ENCODE measurements at places on chromosomes 5 and 9.

GRCh38 chr5:66454186-66455078 is 141.8 kb upstream of the MAST4 start:
- no peak for DNase-seq

DNA sequence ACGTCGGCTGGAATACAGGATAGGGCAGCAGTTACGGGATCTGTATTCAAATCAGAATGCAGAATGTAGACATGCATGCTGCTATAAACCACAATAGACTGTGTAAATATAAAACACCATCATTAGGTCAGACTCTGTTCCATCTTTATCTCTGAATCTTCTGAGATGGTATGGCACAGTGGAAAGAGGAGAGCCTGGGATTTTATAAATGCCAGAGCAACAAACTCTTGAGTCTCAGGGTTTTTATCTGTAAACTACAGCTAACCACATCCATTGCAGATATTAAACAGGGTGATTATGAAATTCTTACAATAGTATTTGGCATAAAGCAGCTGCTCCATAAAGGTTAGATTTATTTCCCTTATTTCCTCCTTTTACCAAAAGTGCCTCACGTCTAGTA is 108.7 kb downstream of the ZDHHC21 start:
- DNase-seq: no peak

DNA sequence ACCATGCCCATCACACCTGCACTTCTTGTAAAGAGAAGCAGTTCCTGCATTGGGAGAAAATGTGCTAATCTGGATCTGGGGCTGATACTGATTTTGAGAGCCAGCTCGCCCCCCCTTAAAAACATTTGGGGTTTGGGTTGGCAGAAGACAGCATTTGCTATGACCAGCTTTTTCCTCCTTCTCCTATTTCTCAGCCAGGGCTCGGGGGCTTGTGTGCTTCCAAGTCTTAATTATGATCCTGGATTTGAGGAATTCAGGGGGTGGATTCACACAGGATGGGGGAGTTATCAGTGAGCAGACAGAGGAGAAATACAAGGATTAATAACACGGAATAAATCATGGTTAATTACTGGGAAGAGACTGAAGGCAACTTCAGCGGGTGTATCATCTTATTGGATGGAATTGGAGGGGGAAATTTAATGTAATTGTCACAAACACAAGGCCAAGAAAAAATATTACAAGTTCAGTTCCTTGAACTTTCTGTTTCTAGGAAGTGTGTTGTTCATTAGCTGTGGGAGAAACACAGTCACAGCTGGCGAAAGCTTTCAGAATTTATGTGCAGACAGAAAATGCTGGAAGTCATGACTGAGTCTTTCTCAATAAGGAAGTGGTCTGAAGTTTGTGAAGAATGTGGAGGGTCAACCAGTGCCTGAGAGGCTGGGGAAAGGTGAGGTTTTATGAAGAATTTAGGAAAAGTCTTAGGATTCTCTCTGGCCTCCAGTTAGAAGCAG is 15.3 kb downstream of the C9orf152 start:
- no peak for DNase-seq

GRCh38 chr9:115413304-115413703 is 295.3 kb upstream of the TNC start:
- DNase-seq: no peak

Measured in activated naive CD4-positive, alpha-beta T cell treated with anti-CD3 and anti-CD28 coated beads, Interleukin-2, amount 50 U/mL, for 16 hours (primary cell).